ENCODE measurements at places on chromosomes 13 and 19.

- peak; percentile 48 for DNase-seq
Measured at GRCh38 chr19:13441810-13442512, 64.3 kb downstream of the CACNA1A start.

DNA sequence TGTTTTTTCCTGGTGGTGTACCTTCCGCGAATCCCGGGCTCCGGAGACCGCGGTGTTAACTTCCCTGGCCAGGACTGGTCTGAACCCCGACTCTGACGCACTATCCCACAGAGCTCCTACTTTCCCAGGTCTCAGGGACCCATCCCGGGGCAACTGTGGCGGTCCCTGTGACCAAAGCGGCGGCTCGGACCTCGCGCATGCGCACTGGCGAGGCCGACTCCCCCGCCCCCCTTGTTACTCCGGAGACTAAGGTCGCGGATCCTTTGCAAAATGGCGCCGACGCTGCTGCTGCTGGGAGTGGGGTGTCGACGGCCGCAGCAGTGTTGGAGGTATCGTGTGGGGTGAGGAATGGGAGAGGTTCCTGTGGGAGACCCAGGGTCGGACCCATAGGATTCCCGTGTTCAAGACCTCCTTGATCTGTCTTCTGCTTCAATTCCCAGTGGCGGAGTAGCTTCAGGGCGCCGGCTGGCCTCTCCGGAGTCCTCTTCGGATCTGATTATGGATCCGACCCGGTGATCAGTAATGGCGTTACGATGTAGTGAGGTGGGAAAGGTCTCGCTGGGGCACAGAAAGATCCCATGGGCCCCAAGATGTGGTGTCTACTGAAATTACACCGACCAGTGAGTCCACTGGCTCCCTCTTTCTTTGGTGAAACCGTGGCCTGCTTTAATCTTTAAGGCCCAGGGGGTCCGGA, 66.6 kb upstream of the ZNF527 start:
- DNase-seq: no peak

DNA sequence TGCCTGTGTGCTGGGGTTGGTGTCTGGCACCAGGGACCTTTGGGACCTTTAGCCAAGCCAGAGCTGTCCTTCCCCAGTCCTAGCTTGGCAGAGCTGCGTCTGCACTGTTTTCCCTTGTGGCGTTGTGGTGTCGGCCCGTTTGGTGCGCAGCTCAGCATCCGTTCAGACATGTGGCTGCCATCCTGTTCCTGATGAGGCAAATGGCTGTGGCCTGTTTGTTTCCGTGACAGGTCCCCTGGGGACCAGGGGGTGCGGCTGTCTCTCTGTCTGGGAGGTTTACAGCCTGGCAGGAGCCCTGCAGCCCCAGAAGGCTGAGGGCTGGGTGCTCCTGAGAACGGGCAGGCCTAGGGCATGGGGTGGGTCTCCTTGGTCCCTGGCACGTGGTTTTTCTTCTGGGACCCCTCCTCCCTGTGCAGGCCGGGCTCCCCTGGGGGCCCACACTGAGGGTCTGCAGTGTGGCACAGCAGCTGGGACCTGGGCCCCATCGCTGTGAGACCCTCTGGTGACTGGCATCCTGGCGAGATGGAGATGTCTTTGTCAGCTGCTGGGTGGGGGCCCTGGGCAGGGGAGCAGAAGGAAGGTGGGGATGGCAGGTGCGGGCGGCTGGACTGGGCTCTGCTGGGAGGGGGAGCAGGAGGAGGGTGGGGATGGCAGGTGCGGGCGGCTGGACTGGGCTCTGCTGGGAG, 4.0 kb downstream of the SPPL2B start:
- no peak for DNase-seq

- no peak for DNase-seq
Measured at GRCh38 chr19:44747739-44748425, 626 bp upstream of the BCL3 start.

DNA sequence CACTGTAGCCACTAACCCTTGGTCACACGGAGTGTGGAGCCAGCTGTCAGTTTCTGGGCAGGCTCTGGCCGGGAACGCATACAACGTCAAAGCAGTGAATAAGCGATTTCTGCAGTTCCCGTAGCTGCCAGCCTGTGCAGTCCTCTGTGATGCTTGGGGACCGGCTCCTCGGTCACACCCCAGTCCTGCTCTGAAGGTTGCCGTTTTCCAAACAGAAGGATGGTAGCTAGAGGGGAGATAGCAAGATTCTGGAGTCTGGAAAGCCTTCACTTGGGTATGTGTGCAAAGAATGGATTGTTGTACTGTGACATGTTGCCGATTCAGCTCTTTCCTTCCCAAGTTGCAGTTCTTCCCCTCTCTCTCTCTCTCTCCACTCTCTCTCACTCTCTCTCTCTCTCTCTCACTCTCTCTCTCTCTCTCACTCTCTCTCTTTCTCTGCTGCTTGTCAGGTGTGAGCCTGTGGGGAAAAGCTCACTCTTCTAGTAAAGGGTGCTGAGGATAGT, 38.7 kb upstream of the C1QTNF9 start:
- DNase-seq: peak; percentile 50

- no peak for DNase-seq
Measured at GRCh38 chr13:106176117-106176516, 359.3 kb downstream of the EFNB2 start.

DNA sequence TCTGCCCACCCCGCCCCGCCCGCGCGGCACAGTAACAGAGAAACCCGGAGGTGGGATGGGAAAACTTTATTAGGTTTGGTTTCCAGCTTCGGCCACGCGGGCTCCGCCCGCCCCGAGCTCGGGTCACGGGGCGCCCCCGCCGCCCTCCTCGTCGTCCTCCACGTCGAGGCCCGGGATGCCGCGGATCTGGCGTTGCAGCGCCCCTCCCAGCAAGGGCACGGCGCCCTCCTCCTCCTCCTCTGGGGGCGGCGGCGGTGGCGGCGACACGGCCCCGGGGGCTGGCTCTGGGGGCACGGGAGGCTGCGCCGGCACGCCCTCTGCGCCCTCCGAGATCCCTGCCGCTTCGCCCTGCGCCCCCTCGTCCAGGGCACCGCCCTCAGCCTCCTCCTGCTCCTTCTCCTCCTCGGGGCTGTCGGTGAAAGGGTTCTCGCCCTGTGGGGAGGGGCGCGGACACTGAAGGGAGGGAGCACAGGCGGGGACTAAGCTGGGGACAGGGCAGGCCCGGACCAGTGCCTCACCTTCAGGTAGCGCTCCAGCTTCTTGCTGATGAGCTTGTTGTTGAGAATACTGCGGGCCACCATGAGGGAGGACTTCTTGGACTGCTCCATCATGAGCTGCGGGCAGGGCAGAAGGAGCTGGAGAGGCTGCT, 536 bp upstream of the AKAP8 start:
- no peak for DNase-seq

GRCh38 chr13:34025746-34026145, 207.8 kb downstream of the RFC3 start:
- no peak for DNase-seq

GRCh38 chr13:23842406-23842805, 46.8 kb downstream of the MIPEP start:
- DNase-seq: no peak

- no peak for DNase-seq
Measured at GRCh38 chr13:73142071-73142470, 83.3 kb downstream of the KLF5 start.

DNA sequence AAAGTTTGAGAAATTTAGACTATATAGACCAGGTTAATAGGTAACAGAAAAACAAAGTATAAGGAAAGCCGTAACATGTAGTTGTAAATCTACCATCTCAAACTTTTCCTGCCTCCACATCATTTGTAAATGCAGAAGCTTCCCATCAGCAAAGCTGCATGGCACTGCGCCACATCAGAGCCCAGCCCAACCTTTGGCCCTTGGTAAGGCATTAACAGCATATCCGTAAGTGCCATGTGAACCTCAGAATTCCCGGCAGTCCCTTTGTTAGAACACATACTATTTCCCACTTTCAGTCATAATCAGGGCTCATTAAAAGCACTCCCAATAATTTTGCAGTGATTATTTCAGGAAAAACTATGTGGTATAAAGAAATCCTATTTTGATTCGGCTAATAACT, 51.6 kb downstream of the MPHOSPH8 start:
- no peak for DNase-seq

- peak; percentile 76 for DNase-seq
Measured at GRCh38 chr13:20174656-20175405, 14.0 kb upstream of the GJA3 start.

GRCh38 chr19:1503089-1503924, 9.5 kb downstream of the ADAMTSL5 start:
- DNase-seq: peak; percentile 71

DNA sequence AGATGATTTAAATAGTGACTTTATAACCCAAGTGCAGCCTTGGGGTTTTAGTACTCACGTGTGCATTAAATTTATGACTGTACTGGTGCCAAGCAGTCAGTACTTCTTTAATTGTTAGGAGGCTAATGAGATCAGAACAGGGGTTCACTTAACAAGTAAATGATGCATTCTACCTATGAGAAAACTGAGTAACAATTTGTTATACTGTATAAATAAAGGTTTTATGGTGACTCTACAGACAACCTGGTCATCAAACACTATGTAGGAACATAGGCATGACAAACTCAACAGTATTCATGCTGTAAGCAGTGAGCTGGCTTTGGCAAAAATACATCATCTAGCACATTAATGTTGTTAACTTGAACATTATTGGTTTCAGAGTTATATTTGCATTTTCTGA, 75.6 kb downstream of the UBL3 start:
- DNase-seq: no peak

DNA sequence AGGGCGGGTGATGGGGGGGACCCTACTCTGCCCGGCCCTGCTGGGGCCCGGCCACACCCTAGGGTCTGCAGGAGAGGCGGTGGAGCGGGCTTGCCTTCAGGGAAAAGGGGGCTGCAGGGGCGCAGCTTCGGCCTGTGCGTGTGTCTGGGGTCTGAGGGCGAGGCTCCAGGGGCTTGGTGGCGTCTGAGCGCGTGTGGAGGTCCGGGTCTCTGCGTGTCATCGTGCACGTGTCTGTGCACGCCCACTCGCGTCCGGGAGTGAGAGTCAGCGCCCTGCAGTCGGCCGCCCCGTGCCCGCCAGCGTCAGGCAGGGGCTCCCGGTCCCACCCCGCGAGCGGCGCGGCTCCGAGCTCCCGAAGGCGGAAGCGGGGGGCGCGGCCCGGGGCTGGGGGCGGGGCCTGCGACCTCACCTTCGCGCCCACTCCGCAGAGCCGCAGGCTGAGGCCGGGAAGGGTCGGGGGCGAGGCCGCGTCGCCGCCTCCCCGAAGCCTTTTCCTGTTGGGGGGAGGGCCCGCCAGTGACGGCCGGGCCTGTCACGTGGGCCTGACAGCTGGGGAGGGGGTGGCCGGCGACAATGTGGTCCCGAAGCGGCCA, at the start of gene ARHGAP45:
Gene ARHGAP45 (plus strand): TSS at position 420 of the 593 bp plus-strand sequence. CDS start 239 bp downstream, outside the sequence.
- DNase-seq: peak; percentile 85

DNA sequence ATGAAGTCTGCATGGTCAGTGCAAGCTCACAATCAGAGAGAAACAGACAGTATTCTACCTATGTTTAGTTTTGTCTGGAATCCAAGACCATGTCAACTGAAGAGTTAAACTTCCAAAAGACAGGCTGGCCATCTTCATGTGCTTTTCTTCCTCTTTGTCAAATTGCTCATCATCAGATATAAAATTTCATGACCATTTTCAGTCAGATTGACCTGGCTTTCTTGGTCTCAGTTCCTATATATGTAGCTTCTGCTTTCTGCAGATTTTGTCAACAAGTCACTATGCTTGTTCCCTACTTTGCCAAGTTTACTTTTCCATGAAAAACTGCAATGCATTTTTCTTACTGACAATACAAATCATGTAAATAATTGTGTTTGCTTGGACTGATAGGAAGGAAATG, 13.9 kb downstream of the SLC46A3 start:
- DNase-seq: no peak

GRCh38 chr13:44919104-44919804, 70.0 kb downstream of the NUFIP1 start:
- no peak for DNase-seq

DNA sequence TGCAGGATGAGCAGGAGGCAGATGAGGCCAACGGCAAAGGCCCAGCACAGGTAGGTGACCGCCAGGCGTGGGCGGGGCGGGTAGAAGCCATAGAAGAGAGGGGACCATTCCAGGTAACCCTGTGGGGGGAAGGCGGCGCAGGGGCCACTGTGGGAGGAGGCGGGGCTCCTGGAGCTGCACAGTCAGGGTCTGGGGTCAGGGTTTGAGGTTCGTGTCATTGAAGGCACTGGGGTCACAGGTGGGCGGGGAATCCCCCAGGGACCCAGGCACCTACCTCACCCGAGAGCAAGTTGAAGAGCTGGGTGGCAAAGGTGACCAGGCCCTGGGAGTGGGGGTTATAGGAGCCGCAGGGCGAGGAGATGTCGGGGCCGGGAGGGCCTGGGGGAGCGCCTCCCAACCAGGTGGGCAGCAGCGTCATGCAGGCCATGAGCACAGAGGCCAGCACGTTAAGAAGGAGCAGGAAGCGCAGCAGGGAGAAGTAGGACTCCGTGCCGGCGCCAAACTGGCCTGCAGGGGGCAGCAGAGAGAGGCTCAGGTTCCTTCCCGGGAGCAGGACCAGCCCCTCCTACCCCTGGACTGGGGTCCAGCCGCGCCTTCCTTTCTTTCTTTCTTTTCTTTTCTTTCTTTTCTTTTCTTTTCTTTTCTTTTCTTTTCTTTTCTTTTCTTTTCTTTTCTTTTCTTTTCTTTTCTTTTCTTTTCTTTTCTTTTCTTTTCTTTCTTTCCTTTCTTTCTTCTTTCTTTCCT, 4.6 kb downstream of the TMC4 start:
- peak; percentile 84 for DNase-seq

DNA sequence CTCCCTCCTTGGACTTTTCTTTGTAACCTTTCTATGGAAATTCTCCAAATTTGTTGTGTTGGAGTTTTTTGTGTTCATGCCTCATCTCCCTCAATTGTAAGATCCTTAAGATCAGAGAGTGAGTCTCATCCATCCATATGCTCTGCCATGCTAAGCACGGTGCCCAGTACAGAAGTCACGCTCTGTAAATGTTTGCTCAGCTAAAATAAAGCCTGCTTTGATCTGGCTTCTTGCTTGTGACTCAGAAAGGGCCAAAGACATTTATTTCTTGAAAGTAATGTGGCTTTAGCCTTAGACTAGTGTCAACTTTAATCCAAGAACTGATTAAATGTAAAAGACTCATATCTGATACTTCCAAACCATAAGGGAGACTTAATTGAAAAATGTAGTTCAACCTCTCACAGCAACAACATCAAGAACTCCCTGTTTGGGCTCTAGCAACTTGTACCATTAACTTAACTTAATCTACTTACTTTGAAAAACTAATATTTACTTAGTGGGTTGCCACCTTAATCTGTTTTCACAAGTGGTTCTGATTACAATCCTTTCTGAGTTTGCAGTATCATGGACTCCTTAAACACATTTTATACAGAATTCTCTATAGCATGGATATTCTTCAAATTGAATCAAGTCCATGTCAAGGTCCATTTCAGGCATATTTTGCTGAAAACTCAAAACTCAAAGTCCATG, 100.2 kb downstream of the KL start:
- no peak for DNase-seq

DNA sequence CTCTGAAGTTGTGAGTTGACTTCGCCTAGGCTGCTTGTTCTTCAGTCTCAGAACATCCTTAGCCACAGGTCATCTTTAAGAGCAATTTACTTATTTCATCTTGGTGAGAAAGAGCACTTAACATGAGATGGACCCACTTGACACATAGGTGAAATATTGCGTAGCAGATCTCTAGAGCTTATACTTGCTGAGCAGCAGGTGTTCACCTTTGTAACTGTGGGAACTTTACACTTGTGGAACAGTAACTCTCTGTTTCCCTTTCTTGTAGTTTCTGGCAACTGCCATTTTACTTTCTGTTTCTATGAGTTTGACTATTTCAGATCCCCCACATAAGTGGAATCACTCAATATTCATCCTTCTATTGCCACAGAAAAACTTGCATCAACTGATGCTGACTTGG, 95.7 kb downstream of the SLC10A2 start:
- no peak for DNase-seq

All from activated naive CD4-positive, alpha-beta T cell treated with anti-CD3 and anti-CD28 coated beads, Interleukin-2, amount 50 U/mL, for 72 hours (primary cell).